Germinal center (tissue), 1 donor: ENCODE measurements at places on chromosomes 1 and 21.

DNA sequence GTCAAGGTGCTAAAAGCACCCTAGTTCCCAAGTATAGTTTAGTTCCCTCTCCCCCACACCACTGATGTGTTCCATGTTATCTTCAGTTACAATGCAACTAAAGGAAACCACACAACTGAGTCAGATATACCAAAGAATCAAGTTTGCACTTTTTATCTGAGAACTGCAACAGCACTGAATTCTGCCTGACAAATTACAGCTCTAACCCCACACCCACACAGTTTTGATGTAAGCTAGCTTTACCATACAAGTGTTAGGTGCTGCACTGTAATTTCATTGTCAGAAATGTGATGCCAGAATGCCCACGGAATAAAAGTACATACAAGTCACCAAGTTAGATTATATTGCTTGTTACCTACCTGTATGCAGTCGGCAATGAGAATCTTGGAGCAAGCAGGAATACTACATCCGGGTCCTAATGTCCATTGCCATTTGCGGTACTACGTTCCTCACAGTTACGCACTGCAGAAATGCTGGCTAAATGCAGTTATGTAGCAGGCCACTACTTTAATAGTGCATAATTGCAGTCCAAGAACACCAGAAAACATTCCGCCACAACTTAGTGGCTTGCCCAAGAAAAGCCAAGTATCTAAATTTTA lies 12.1 kb downstream of the SFPQ start:
- no peak for DNase-seq

- DNase-seq = no peak
These were observed 143.6 kb downstream of the SLC45A1 start for GRCh38 chr1:8461351-8462110.

- DNase-seq = no peak
These were observed 105.0 kb downstream of the FNBP1L start for GRCh38 chr1:93552741-93553455.

DNA sequence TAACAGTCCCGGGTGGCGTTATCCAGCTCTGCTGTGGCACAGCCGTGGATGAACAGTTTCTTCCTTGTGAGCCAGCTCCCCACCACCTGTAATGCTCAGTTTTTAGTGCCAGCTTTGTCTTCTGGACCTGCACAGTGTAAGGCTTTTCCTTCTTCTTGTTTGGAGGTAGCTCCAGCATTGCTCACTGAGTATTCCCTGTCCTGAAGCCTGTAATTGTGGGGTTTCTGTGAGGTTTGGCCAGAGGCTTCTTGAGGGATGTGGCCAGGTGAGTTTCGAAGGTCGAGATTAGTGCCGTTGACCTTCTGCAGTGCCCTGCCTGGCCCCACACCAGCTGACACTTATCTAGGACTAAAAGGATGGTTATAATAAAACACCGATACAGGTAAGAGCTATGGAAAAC lies 75.0 kb downstream of the PBX1 start:
- DNase-seq = no peak

- no peak for DNase-seq
These were observed 348.8 kb downstream of the RYR2 start for GRCh38 chr1:237390823-237391222.

- DNase-seq = no peak
These were observed 21.3 kb downstream of the PRDM15 start for GRCh38 chr21:41857771-41858300.

DNA sequence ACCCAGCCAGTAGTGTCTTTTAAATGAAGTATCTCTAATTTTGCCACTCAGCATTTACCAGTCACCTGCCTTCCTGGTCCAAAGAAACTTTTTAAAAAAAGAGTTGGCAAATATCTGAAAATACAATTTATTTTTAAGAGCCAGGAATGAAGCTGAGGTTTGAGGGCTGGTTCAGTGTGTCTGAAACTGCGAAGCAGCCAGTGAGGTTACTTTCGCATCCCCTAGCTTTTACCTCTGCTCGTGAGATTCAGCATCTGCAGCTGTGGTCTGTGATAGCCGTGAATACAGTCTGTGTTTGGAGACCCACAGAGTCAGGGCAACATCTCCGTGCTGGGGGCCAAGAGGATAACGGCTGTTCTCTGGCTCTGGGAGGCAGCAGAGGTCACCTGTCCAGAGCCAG lies 21.3 kb upstream of the KCNAB2 start:
- DNase-seq = no peak

DNA sequence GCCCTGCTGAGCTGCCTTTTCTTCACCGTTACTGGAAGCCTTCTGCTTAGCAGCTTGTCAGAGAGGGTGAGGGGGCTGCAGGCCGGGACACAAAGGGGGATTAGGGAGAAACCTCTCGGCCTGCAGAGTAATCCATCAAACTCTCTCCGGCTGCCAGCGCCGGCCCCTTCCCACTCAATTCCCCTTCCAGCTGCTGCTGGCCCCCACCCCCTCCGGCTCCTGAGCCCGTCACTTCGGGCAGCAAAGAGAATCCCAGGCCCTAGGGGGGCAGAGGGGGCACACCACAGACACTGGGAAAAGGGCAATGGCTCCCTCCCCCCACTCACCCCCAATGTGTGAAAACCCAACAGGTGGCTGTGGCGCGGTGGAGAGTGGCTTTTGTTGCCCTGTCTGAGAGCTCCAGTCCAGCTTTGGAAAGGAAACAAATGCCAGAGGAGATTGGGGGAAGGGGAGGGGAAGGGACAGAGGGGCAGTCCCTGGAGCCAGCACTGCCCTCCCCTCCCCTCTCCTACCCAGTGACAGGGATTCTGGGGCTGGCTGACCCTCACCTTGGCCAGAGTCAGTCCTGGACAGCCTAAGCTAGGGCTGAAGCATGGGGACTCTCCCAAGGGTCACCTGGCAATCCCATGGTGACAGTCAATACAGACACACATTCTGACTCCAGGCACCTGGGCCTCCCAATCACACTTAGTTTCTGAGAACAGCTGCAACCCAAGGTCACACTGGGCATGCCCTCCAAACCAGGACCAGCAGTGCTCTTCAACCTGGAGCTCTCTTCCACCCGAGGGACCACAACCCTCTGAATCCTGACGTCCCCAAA lies 9.5 kb downstream of the SLC45A3 start:
- DNase-seq = no peak

- no peak for DNase-seq
These were observed 55.0 kb downstream of the NFASC start for GRCh38 chr1:204925701-204926100.

DNA sequence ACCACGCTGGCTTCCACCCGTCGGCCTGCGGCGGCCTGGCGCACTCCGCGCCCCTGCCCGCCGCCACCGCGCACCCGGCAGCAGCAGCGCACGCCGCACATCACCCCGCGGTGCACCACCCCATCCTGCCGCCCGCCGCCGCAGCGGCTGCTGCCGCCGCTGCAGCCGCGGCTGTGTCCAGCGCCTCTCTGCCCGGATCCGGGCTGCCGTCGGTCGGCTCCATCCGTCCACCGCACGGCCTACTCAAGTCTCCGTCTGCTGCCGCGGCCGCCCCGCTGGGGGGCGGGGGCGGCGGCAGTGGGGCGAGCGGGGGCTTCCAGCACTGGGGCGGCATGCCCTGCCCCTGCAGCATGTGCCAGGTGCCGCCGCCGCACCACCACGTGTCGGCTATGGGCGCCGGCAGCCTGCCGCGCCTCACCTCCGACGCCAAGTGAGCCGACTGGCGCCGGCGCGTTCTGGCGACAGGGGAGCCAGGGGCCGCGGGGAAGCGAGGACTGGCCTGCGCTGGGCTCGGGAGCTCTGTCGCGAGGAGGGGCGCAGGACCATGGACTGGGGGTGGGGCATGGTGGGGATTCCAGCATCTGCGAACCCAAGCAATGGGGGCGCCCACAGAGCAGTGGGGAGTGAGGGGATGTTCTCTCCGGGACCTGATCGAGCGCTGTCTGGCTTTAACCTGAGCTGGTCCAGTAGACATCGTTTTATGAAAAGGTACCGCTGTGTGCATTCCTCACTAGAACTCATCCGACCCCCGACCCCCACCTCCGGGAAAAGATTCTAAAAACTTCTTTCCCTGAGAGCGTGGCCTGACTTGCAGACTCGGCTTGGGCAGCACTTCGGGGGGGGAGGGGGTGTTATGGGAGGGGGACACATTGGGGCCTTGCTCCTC lies 1.9 kb downstream of the OLIG2 start:
- no peak for DNase-seq

- no peak for DNase-seq
These were observed 142.5 kb upstream of the MAGI3 start for GRCh38 chr1:113247782-113248181.

- no peak for DNase-seq
These were observed 479.2 kb upstream of the USP24 start for GRCh38 chr1:55694310-55694801.
